ENCODE measurements at places on chromosomes 1 and 21.

DNA sequence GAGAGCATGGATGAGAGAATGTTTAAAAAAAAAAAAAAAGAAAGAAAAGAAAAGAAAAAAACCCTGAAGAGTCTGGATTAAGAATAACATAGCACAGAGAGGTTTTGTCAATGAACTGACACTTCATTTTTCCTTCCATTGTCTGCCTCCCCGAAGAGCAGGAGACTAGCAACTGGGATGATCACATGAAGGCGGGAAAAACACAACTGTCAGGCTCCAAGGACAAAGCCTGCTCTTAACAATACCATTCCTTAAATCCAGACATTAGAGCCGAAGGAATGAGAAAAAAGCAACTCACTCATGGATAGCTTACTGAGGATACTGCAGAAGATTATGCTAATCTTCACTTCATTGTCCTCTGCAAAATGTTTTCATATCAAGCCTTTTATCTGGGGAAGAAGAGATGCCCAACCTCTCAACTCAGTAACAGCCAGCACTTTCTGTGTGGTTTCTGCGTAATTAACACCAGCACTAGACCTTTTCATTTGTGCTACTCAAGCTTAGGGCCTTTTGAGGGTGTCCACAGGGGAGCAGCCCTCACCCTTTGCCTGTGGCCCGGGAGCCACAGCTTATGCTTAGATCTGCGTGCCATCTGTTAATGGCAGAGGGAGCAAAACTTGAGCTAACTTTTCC lies 182.3 kb downstream of the BARHL2 start:
- no peak for DNase-seq

DNA sequence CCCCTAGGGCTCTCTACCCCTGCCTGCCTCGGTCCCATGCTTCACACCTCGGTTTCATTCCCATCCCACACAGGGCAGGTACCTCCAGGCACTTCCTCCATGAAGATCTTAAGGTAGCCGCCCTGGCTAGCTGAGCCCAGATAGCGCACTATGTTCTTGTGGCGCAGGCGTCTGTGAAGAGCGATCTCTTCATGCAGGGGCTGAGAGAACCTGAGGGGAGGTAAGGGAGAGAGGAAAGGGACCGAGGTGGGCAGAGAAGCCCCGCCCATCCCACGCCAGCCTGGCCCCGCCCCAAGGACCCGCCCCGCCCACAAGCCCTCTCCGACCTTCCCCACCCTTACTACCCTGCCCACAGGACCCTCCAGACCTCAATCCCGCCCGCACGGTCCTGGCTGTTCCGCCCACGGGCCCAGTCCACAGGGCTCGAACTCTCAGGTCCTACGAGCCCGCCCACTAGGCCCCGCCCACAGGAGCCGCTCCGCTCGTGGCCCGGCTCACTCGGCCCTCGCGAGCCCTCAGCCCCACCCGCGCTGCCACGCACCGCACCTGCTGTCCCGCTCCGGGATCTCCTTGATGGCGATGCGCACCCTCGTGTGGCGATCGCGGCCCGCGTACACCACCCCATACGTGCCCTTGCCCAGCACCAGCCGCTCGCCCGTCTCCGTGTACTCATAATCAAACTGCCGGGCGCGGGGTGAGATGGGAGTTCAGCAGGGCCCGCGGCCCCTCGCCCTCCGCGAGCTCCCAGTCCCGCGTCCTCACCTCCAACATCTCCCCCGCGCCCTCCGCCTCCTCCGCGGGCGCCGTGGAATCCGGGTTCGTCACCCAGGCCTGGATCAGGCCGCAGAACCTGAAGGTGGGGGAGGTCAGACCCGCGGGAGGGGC lies 6.4 kb downstream of the MAP3K6 start:
- DNase-seq, result no peak

DNA sequence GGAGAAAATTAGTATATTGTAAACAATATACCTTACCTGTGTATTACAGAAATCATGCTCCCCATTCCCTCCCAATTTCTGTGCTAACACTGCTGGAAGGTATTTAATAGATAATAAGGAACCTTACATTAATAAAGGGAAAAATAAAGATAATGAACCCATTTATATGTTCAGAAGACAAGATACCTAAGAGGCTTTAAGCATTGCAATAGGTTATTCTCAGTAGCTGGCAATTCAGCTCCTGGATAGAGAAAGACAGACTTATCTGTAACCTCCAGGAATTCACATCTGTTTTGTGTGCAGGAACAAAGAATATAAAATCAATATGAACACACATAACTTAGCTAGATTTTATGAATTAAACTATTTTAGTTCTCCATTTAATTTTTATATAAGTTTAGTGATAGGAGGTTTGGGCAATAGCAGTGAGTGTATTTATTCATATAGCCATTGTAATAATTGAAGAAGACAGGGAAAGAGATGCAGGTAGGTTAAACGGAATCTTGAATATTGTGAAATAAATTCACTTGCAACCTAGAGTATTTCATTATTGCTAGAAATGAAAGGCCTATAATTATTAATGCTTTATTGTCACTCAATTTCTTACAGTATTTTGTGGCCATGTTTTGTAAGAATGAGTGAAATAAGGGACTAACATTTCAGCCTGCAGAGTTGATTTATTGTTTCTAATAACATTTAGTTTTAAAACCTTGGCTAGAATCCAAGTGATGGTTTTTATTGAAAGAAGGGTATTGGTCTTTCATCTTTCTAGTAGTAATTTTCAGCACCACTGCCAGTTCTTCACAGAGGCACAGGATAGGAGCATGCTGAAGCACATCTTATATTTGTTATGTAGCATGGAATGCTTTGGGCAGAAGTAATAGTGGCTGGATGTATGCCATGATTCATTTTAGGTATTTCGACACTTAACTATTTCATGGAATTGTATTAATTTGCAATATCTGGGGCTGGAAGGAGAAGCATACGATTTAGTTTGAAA lies 1.5 kb downstream of the XPR1 start:
- DNase-seq, result peak; percentile 24

GRCh38 chr21:44375281-44375651 lies 21.8 kb downstream of the TRPM2 start:
- DNase-seq, result no peak

DNA sequence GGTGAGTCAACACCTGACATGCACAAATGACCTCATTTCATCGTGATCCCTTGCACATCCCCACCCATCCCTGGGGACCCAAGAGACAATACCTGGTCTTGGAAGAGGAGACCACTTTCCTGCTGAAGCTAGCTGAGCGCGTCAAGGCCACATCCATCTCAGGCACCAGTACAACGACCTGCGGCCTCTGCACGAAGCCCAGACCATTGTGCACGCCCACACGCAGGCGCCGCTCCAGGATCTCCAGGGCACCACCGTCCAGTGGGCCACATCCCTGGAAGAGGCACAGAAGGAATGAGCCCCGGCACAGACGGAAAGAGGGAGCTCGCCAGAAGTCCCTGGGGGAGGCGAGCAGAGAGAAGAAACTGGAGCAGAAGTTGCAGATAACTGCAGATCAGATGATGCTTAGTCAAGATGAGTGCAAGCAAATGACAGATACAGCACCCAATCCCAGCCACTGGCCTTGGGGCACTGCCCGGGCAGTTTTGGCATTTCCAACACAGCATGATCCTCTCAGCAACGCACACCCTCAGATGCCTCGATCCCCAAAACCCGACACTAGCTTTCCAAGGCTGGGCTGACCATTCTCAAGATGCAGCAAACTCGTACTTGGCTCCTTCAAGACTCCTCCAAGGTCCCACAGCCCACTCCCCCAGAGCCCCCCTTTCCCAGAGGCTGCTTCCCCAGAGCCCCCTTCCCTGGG lies 44.1 kb downstream of the NPHP4 start:
- DNase-seq, result no peak

DNA sequence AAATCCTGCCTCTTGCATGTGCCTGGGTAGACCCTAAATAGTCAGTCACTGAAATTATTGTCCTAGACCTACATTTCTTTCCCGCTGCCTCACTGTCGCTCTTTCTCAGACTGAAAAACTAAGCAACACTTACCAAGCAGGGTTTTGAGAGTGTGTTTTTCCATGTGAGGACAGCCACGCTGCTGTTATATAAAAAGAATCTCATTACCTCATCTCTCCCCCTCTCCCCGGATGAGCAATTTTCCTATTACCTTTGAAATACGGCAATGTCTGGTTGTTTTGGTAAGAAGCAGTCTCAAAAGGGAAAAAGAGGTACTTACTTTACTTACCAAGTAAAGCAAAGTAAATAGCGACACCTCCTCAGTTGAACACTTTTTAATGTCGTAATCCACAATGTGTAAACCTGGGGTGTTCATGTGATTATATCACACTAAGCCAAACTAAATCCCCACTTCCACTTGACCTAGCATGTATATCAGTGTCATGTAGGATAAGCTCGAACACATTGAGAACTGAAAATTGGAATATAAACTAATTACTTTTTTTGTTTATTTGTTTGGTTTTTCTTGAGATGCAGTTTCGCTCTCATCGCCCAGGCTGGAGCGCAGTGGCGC lies 12.2 kb upstream of the VN1R5 start:
- no peak for DNase-seq

- DNase-seq, result peak; percentile 75
These were observed 91.2 kb downstream of the SLC45A1 start for GRCh38 chr1:8409106-8409505.

- no peak for DNase-seq
These were observed 229.7 kb upstream of the IRF2BP2 start for GRCh38 chr1:234839663-234840062.

All from astrocyte of the spinal cord (primary cell).